NCI-H748 treated with DMSO at 0.1 percent for 48 hours (cell line): ENCODE measurements at places on chromosomes 1 and 21.

DNA sequence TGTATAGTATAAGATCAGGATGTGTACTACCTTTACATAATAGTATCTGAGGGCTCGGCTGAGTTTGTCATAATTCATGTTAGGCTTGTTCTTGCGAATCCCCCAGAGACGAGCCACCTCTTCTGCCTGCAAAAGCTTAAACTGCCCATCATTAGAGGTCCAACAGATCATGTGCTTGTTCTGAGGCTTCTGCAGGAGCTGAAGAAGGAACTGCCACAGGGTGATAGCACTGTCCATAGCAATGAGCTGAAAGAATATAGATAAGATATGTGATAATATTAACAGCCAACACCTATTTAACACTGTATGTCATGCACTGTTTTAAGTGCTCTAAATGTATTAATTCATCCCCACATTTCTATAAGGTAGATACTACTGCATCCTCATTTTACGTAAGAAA, 8.2 kb downstream of the ELK4 start:
- no peak for DNase-seq

DNA sequence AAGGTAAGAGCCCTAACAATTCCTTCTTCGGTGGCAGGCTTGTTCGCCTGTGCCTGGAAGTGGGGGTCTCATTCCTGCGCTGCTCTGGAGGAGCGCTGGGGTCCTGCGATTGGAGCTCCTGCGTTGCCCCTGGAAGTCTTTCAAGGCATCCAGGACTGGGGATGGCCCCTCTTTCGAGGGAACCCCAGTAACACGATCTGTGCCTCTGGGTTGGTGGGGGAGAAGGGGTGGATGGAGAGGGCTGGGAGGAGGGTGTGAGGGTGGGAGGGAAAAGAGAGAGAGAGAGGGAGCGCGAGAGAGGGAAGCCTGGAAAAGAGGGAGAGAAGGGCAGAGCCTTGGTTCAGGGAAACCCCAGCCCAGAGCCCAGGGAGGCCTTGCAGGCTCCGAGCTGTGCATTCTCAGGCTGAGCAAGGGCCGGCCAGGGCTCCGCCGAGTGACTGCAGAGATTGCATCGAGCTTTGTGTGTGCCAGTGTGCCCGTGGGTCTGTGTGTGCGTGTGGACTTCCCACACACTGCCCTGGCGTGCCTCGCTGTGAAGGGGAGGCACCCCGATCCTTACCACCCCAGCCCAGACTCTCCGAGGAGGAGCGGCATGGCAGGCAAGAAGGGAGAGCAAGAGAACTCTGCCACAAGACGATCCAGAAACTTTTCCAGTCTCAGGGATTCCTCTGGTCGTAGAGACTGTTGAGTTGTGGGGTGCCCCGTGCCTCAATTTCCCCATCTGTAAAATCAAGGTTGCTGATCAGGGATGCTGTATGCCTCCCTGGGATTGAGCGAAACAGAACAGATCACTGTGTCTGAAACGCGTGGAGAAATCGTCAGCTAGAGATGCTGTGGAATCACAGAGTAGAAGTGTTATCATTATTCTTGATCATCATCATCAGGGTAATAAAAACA, 619 bp downstream of the BCL9 start:
- DNase-seq = no peak

DNA sequence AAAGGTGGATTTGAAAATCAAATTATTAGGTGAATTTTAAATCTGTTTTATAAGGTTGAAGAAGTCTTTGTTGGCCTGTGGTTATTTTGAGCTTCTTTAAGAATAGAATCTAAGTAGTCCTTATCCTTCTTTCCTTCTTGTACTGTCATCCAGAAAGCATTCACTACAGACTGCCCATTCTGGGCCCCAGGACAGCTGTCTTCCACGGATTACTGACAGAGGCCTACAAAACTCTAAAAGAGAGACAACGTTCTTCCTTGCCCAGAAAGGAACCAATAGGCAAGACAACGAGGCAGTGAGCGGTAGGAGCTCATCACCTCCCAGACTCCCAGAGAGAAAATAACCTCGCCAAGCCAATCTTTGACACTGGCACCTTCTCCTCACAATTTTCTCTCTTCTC, 24.4 kb upstream of the PIGC start:
- DNase-seq = no peak

DNA sequence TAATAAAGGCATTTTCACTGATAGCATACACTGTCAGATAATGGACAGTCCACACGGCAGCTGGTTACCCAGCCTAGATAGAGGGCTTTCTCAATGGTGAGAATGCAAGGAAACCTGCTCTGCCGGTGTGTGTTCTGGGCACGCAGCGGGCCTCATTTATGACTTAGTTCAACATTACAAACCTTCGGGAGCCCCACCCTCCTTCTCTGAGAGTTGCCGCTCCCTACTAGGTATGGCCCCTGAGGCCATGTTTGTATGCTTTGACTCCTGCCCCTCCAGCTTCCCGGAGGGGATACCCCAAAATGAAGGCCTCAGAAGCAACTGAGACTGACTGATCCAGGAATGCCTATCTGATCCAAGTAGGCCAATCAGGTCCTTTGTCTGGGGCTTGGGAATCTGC, 17.2 kb upstream of the FABP3 start:
- DNase-seq = no peak

DNA sequence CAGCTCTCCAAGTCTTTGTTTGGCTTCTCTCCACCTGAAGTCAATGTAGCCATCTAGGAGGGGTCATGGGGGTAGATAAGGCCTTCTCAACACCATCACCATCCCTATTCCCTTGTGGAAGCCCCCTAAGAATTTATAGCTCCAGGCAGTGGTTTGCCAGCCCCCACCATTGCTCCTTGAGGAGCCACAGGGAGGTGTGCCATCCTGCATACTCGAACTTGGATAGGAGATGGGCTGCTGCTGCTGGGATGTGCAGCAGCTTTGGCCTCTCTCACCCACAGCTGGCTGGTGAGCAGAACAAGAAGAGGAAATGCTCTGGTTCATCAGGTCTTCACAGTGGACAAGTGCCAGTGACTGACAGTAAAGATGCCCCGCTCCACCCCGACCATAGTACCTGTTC, 4.8 kb downstream of the NAXE start:
- DNase-seq = no peak

DNA sequence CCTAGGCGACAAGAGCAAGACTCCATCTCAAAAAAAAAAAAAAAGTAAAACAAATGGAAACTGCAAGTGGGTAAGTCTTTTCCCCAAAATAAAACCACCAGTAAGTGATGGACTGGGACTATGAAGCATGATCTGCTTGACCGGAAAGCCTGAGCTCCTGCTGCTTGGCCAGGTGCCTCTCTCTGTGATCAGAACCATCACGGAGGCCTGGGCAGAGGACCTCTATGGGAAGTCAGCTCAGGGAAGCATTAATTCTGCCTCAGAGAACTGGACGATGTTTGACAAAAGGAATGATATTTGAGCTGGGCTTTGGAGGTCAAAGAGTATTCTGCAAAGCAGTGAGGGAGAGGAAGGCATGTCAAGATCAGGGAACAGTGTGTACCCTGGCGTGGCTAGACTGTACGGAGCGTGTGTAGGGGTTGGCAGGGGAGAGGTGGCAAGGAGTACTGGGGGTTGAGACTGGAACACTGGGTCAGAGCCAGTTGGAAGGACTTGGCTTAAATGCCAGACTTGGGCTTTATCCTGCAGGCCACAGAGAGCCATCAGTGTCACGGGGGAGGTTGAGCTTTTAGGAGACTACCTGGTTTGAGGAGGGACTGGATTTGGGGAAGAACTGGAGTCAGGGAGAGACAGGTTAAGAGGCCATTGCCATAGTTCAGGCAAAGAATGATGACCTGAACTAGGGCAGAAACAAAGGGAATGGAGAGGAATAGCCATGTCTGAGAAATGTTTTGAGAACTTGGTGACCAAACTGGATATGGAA, 16.4 kb downstream of the ATP1A2 start:
- DNase-seq = no peak

DNA sequence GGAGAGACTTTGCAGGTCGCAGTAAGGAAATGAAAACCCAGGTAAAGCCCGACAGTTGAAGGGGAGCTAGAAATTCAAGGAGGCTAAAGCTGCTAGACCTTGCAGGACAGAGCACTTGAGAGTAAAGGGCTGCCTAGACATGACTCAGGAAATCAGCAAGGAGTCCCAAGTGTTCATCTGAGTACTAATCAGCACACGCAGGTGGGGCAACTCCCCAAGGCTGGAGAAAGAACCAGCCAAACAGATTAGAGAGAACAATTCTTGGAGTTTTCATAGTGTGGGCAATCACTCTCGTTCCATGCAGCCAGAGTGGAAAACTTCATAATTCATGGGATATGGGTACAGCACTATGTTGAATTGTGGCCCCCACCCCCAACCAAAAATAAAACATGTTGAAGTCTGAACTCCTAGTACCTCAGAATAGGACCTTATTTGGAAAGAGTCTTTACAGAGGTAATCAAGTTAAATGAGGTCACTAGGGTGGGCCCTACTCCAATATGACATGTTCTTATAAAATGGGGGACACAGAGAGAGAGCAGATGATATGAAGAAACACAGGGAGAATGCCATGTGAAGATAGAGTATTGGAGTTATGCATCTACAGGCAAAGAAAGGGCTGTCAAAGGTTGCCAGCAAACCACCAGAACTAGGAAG, 28.0 kb downstream of the SYDE2 start:
- no peak for DNase-seq

GRCh38 chr1:16078925-16079656, 5.6 kb upstream of the FAM131C start:
- DNase-seq = peak; percentile 55

DNA sequence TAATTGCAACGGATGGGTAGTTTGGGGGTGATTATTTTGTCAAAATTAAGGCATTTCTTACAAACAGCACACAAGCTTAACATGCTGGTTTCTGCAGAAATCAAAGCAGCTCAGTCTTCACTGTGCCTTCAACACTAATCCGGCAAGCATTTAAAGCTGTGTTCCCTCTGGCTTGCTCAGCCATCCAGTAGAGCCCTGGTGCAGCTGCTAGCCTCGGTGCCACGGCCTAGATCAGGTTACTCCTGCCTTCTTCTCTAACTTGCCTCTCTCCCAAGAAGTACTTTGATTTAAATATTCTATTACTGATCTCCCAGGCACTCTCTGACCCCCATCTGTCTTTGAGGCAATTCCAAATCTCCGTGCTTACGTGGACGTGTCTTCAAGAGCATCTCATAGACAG, 85.6 kb downstream of the GREM2 start:
- DNase-seq = no peak

GRCh38 chr21:34913811-34914210, 135.3 kb downstream of the RUNX1 start:
- DNase-seq = no peak

GRCh38 chr1:226820941-226821718, 49.3 kb upstream of the PSEN2 start:
- no peak for DNase-seq

- DNase-seq = peak; percentile 76
These were observed 342.7 kb upstream of the NR5A2 start for GRCh38 chr1:199684686-199685273.

DNA sequence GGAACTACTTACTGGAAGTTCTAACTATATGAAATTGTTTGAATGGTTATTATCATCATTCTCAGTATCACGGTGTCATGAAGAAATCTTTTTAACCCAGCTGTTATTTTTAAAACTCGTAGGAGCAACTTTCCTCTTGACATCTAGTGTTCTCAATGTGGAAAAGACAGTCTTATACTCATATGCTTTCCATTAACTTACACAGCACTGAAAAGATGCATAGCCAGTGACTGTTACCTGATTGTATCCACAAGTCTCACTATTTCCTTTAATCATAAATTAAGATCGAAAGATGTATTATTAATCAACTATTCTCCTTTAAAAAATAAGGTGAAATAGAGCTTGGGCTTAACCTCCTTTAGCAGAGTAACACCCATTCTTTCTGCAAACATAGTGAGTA, 59.7 kb upstream of the TNFSF4 start:
- DNase-seq = no peak

GRCh38 chr1:214708321-214708955, 105.4 kb downstream of the CENPF start:
- no peak for DNase-seq

DNA sequence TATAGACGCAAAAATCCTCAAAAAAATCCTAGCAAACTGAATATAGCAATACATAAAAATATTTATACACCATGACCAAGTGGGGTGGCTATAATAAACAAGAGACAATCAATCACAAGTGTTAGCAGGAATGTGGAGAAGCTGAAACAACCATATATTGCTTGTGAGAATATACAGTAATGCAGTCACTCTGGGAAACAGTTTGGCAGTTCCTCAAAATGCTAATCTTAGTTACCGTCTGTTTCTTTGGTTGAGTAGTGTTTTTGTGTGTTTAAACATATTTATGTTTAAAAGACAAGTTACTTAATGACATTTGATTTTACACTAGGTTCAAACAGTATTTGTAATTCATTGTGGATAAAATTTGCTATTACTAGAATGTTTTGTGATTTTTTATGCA, 792.0 kb downstream of the LTN1 start:
- DNase-seq = no peak

DNA sequence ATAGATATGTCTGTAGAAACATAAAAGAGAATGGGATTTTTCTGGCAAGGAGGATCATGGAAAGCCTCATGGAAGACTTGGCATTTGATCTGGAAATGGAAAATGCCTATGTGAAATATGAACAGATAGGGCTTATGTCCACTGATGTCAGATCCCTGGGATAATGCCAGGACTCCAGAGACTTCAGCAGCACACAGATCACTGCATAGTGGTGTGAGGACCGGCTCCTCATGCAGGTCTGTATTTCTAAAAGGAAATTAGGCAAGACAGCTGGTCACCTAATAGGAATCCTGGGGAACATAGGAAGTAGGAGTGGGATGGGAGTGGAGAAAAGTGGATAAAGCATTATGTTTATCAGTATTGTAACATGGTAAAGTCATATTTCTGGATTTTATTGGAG, 56.8 kb upstream of the IPO9 start:
- DNase-seq = no peak

DNA sequence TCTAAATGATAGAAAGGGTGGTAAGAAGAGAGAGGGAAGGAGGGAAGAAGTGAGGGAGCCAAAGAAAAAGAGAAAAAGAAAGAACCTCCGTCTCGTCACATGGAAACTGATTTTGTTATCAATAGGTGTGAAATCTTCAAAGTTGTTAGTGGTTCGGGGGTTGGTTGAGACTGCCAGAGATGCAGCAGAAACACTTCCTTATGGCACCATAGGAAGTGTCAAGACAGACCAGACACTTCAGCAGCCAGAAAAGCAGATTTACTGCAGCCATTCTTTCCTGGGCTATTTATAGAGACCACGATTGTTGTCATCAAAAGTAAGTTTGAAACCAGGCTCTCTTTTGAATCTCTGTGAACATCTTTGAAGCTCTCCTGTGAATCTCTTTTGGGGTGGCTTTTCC, 150.5 kb downstream of the PLPPR5 start:
- no peak for DNase-seq

- peak; percentile 31 for DNase-seq
These were observed 27.5 kb downstream of the ARID1A start for GRCh38 chr1:26723013-26723991.

- no peak for DNase-seq
These were observed 35.9 kb upstream of the CTTNBP2NL start for GRCh38 chr1:112359961-112360767.
